NCI-H1105 treated with DMSO at 0.1 percent for 48 hours (cell line): ENCODE measurements at places on chromosomes 4 and X.

- no peak for DNase-seq
Measured at GRCh38 chr4:185312699-185313098, 83.0 kb downstream of the LRP2BP start.

DNA sequence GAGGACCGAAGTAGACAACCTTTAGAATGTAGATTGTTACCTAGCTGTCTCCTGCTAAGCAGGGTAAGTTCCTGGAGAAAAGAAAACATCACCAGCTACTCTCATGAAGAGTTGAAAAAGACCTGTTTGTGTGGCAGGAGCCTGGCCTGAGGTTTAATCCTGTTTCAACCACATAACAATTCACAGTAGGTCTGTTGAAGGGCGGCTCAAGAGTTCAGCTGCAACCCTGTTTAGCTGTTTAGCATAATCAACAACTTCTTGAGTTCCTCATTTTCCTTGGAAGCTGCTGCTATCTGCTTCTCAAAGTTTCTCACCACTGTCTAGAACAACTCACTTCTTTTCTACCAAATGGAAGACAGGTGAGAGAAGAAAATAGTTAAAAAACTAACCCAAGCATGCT, 170.4 kb upstream of the TET2 start:
- DNase-seq, result no peak

DNA sequence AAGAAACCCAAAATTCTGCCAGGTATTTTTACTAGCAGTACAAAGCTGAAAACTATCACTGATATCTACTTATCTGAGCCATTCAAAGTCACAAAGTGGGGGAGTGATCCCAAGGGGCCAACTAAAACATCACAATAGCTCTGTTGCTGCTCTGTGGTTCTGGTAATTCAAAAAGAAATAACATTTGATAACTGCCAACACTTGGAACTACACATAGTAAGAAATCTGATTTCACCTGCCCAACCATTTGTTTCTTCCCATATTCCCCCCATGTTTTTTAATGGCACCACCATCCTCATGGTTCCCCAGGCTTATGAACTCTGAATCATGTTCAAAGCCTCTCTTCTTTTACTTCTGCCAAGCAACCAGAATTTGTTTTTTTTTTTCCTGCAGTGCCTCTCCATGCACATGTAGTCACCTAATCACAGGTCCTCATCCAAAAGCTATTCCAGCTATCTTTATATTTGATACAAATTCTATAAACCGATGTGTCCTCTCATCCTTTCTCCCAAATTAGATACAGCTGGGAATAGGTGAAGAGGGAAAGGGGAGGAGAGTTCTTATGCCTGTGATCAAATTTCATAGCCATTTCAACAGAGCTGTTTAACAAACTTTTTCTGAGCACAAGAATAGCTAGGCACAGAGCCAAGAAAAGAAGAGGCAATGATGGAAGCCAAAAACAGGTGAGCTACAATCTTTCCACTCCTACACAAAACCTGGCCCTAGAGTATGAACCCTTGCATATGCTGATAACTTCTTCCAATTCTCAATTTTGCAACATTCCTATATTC, 7.7 kb downstream of the AMMECR1 start:
- peak; percentile 88 for DNase-seq

- DNase-seq, result no peak
Measured at GRCh38 chr4:72311291-72311690, 257.7 kb downstream of the ADAMTS3 start.

- no peak for DNase-seq
Measured at GRCh38 chr4:108385076-108385475, 216.3 kb upstream of the LEF1 start.

GRCh38 chrX:109862433-109862832, 129.4 kb upstream of the ACSL4 start:
- DNase-seq, result no peak

DNA sequence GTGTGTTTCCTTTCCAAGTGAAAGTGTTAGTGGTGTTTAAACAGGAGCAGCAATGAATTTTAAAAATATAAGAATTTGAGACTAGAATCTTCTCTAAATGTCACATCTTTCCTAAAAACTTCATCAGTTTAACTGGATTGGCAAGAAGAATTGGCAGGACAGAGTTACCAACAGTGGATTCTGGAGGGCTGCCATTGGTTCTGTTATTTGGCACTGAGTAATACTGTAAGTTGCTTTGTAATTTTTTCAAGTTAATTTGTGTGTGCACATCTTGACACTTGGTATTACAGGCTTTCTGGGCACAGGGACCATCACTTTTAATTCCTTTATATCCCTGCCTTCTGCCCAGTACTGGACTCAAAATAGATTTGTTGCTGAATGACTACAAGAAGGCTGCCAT, 4.5 kb upstream of the GPRIN3 start:
- no peak for DNase-seq

DNA sequence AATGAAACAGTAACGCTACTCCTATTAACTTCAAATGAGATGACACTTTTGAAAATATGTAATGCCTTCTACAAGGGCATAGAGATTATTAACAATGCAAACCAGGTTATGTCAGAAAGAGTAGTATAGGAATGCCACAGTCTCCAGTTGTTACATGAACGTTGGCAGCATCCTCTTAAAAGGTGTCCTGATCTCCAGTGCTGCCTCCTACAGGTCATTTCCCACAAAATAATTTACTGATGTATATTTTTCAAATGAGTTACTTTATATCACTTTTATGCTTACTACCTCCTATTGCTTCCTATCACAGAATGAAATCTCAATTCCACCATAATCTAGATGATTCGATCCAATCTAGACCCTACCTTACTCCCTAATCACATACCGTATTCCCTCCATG, 195.2 kb upstream of the EPHA5 start:
- DNase-seq, result no peak

- DNase-seq, result no peak
Measured at GRCh38 chrX:34917146-34917545, 25.4 kb upstream of the FAM47B start.

- DNase-seq, result no peak
Measured at GRCh38 chr4:31291238-31291637, 571.1 kb downstream of the PCDH7 start.

- DNase-seq, result no peak
Measured at GRCh38 chrX:10922159-10922558, 189.0 kb upstream of the HCCS start.

GRCh38 chrX:22800360-22800759, 199.4 kb upstream of the DDX53 start:
- no peak for DNase-seq

DNA sequence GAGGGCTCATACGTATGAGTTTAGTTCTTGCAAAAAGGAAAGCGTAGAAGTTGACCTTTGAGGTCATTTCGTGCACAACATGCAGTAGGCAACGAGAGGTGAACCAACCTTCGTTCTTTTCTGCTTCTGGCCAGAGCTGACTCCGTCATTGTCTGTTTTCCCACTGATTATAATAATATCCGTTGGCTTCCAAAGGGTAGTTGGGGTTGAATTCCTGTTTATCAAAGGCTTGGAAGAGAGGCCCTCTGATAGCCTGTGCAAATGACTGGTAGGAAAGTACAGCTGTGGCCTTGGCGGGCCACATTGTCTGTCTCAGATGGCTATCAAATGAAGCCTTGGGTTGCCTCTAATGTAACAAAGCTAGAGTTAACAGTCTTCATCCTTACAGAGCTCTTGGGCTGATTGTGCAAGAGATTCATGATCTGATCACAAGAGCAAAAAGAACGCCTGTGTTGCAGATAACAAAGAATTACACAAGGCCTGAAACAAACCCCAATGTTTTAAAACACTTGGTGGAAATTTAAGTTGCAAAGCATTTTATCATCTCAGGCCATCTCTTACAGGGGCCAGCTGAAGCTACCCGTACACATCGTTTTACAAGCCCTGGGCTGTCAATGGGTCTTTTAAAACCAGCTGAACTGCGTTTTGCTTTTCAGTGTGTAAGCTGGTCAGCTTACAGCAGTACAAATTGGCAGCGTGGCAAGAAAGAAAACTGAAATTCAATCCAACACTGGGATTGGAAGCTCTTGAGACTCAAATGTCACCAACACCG, 46.1 kb upstream of the FAM9C start:
- no peak for DNase-seq

DNA sequence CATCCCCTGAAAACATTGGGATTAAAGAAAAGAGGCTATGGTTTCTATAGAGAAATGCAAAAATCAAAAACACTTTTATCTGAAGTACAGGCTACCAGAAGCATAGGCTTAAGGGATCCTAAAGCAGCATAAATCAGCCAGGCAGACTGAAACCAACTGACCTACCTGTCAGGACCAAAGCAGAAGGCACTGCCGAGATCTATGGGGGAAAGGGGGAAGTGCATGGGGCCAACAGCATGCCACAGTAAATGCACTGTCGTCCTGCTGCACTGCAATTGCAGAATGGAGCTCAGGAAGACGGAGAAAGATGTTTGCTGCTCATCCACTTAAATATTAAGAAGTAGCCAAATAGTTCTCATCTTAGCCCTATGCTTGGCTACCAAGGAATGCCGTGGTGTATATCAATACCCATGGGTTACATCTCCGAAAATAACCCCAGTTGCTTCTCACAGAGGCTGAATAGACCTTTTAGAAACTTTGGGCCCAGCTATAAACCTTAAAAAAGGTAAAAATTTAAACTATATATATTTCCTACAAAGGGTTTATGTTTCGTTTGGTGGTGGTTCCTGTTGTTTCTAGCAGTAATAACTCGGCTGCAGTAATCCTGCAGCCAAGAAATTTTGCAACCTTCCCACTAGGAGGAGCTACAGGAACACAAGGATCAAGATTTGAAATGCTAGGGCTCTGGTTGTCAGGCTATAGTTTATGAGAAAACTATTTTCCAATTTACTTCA, 312.2 kb upstream of the DIAPH2 start:
- peak; percentile 3 for DNase-seq

- DNase-seq, result no peak
Measured at GRCh38 chr4:73743795-73744194, 3.4 kb downstream of the CXCL8 start.
